ENCODE measurements at places on chromosomes 11 and 22.
A peak's percentile ranks its signal among the peaks of the same experiment; 100 is the strongest.

DNA sequence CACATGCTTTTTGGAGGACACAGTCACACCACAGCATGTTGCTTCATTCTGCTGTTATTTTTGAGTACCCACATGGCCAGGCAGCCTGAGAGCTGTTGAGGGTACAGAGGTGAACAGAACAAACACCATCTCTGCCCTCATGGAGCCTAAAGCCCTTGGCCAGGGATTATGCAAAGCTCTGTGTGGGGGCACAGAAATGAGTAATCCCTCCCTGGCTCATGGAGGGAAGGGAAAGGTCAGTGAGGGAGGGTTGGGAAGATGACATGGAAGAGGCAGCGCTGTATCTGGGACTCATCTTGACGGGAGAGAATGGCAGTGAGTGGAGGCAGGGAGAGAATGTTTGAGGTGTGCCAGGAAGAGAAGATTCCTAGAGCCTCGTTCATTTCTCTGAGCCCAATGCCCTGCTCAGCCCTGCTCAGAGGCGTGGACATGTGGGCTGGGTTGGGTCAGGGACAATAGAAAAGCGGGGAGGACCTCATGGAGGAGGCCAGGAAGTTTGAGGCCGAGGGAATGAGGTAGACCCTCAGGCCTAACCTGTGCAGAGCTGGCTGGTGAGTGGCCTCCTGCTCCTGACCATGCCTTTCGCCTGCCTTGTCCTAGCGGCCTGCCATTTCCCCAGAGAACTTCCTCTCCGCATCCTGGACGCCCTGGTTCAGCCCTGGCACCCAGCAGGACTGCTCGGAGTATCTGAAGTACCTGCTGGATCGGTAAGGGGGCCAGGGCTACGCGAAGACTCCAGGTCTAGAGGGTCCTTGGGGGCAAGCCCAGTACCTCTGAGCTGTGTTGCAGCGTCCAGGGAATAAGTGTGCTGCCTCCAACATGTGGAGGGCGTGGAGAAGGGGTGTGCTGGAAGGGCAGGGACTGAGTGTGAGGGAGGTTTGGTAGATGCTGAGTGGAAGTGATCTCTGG lies 19.8 kb downstream of the USP35 start:
- DNase-seq, result no peak

GRCh38 chr11:120308081-120308480 lies 17.0 kb upstream of the TLCD5 start:
- DNase-seq, result no peak

- DNase-seq, result peak; percentile 63
These were observed at the start of gene MPZL3 for GRCh38 chr11:118251858-118252652. TSS of gene MPZL3 (minus strand) at chr11:118252365. CDS start at chr11:118252294, 71 bp downstream.

DNA sequence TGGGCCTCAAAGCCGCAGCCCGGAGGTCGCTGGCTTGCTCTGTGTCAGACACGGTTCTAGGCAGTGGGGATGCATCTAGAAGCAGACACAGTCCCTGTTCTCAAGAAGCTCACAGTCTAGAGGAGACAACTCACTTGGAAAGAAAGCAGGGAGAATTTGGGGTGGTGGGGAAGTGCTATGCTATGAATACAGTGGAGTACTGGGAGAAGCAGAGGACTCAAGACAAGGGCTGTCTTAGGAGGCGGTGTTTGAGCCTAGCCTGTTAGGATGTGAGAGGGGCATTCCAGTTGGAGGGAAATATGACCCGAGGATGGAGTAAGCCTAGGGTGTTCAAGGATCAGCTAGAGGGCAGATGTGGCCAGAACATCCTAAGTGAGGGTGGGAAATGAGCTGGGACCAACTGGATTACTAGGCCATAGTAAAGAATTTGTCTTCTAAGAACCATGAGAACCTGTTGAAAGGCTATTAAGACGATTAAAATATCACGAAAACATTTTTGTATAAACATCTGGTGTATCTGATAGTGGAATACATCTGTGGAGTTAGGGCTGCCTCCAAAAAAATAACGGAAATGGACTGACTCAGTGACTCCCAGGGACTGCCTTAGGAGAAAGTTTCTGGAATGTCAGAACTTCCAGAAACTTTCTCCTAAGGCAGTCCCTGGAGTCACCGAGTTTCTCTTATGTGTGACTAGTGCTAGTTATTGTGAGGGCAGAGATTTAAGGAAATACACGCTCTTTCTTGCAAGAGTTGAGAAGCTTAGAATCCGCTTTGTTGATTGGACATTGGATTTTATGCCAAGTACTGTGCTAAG lies 1.1 kb upstream of the PITPNB start:
- DNase-seq, result no peak

DNA sequence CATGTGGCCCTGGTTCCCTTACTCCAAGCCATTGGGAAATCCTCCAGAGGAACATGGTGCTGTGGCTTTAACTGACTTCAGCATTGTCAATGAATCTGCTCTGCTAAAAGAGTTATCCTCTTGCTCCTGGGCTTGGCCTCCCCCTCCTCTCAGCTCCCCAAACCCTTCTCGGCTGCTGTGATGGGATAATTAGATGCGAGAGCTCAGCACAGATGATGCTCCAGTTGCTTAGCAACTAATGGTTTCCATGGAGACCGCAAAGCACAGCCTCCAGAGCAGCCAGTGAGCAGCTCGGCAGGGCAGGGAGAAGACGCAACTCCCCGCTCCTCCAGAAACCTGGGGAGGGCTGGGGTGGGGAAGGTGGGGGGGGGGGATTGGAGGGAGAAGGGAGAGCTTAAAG lies 2.8 kb upstream of the UPK2 start:
- no peak for DNase-seq

DNA sequence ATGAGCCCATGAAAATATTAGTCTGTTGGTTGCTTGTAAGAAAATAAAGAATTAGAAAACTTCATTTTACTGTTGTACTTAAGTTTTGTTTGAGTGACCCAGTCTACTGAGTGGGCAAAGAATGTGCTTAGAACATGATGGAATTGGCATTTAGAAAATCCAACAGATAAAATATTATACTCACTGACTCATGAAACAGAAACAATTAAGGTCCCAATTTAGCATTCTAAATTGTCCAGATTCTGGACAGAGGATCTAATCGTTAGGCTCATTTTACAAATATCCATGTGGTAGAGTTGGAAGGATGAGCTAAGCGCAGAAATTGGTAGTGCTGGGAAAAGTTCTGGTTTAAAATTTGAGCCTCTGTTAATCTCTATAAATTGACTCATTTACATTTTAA lies 45.4 kb downstream of the METTL15 start:
- DNase-seq, result no peak

Data from stimulated activated CD4-positive, alpha-beta T cell treated with anti-CD3 and anti-CD28 coated beads, Interleukin-1b, Interleukin-23, amount 100 ng/mL, for 1 hour (primary cell).